ENCODE measurements at places on chromosomes 6 and 20.

DNA sequence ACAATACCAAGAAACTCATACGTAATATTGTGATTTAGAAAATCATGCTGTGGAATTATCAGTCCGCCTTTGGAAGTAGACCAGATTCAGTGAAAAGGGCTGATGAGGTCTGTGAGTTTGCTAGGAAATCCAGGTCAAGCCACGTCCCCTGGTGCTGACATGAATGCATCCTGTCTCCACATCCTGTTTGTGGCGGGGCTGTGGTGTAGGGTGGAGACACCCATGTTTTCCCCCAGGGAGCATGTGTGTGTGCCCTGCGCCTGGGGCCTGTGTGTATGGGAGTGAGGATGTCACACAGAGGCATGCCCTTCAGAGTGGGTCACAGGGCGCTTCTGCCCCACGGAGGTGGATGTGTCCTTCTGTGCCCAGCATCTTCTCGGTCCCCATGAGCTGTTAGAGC lies 109.1 kb downstream of the SASH1 start:
- DNase-seq: no peak

GRCh38 chr6:148693882-148694484 lies 52.8 kb upstream of the UST start:
- DNase-seq: no peak

- DNase-seq: peak; percentile 29
Observed at GRCh38 chr6:83884523-83884922, 25.0 kb downstream of the CYB5R4 start.

GRCh38 chr6:10409731-10410206 lies 5.1 kb downstream of the TFAP2A start:
- no peak for DNase-seq

DNA sequence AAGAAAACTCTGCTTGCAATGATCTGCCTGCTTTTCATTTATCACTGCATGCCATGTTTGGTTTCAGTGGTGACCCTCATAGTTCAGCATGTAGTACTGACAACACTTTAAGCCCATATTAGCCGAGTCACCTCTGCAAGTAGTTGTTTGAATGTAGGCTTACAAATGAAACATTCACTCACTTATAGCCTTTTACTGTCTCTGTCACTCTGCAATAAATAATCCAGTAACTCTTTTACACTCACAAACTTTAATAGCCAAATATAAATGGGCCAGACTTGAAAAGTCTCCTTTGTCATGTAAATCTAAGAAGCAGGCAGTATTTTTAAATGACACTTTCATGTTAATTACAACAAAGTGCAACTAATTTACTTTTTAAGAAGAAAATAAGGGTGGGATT lies 1460.0 kb upstream of the ADGRB3 start:
- DNase-seq: no peak

- no peak for DNase-seq
Observed at GRCh38 chr6:53148684-53149083, at the start of gene GCM1. Gene GCM1, minus strand, starts transcription at chr6:53148841. Its CDS starts 3,209 bp downstream, at chr6:53145632.

DNA sequence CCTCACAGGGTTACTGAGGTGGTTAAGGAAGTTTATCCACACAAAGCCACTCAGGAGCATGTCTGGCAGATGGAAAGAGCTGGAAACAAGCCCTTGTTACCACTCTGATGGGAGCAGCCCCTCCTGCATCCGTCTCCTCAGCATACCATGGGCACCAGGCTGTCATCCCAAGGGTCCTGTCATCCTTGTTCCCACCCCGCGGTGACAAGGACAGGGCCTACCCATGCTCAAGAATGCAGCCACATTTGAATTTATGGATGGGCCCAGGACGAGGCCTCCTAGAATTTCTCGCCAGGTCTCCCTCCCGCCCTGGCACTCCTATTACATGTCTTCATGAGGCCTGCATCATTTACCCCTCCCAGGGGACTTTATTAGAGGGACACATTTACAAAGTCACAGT lies 60.0 kb downstream of the NPEPL1 start:
- DNase-seq: no peak

Data from HEK293T (cell line).